Aorta (tissue), 5 donors: ENCODE measurements at places on chromosomes 5 and 9.

- DNase-seq: no peak
Measured at GRCh38 chr5:137573376-137573775, 74.2 kb upstream of the SPOCK1 start.

- no peak for DNase-seq
Measured at GRCh38 chr9:88925481-88925880, 65.8 kb upstream of the S1PR3 start.

GRCh38 chr9:121297389-121297788 lies 29.4 kb downstream of the GSN start:
- no peak for DNase-seq

DNA sequence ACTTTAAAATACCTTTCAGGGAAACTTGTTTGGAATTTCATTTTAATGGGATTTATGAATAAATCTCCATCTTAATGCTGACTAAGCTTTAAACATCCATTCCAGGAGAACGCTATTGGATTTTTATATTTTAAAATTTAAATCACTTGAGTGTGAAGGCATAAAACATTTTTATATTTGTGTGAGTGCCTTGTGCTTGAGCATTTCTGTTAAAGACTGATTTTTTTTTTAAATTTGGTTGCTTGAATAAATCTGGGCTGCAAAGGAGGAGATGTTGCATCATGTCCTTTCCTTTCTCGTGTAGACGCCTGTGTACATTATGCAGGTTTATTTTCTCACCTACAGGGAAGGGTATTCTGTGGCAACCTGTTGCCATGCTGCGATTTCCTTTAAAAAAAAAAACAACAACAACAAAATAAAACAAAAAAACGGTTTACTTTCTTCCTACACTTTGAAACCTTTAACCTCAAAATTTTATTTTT lies 108.1 kb downstream of the ZNF462 start:
- DNase-seq: no peak

DNA sequence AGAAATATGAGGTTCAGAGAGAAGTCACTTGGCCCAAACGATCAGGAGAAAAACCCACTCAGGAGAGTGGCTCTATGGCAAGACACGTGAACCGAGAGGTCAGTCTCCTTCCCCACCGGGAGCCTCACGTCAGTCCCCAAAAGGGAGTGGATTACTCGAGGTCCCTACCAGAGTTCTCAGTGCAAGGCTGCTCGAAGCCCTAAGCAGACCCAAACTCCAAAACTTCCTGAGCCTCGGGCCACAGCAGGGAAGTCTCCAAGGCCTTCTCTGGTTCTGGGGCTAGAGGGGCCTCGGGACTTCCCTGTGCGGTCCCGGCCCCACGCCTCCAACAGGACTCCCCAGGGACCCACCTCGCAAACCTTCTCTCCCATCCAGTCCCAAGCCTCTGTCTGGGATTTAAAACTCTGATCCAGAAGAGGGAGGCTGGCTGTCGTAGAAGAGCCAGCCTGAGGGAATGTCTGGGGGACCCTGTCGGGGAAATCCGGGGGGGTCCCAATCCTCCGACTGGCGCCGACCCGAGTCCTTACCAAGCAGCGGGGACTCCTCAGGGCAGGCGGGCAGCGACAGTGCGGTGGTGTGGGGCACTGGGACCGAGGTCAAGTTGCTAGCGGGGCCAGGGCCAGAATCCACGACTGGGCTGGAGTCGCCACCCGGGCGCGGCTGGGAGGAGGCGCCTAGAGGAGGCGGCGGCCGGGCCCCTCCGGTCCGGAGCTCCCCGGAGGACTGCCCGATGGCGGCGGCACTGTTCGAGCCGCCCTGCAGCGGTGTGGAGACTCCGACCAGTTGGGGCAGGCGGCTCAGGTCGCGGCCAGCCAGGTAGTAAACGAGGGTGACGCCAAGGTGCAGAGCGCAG lies 679 bp downstream of the B4GALT1 start:
- peak; percentile 76 for DNase-seq

DNA sequence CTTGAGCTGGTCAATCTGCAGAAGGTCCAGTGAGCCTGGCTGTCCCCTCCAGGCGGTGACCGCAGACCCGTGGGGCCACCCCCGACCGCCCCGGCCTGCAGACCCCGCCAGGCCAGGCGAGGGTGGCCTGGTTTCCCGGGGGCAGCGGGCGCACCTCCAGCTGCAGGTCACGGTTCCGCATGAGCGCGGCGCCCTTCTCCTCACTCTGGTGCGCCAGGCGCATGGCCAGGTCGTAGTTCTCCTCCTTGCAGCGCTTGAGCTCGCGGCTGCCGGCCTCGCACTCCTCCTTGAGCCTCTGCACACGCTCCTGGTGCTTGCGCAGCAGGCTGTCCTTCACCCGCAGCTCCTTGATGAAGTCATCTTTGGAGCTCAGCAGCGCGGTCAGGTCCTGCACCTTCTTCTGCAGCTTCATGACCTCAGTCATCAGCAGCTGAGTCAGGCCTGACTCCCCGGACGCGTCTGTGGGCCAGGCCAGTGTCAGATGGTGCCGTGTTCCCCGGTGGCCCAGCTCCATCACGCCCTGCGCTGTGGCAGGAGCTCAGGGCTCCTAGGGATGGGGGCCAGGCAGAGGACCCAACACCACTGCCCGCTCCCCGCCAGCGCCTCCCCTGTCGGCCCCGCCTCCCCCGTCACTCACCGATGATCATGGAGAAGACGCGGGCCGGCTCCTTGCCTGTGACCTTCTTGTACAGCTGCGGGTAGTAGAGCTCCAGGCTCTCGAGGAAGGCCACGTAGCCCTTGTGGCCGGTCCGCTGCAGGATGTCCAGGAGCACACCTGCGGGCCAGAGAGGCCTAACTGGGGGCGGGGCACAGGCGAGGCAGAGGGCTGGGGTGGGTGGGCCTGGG lies 2.6 kb downstream of the CARD9 start:
- no peak for DNase-seq

- DNase-seq: no peak
Measured at GRCh38 chr5:10836986-10837385, 76.0 kb upstream of the DAP start.

- DNase-seq: no peak
Measured at GRCh38 chr5:41809128-41809527, 61.1 kb downstream of the OXCT1 start.

DNA sequence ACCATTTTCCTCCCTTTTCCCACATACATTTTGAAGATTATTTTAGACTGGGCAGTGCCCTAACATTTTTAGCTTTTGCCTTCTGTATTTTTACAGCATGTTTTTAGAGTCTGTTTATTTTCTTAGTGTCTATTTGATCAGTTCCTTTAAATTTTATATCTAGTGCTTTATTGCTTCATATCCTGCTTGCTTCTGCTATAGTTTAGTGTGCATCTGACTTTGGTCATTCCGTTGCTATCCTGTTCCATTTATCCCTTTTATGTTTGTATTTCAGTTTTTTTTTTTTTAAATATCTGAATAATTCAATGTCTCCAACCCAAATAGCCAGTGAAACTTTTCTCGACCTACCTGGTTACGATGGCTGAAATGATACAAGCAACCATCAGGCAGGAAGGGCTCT lies 203.8 kb downstream of the ARHGAP26 start:
- DNase-seq: no peak
